Parietal lobe (tissue), 2 donors: ENCODE measurements at places on chromosomes 16 and 17. TPM values are rescaled to one million over a fixed set of nuclear protein-coding genes. Genes with fewer than 3 reads are reported as not detected.

Gene CLEC16A
- total RNA-seq = 38.5 TPM

Gene TP53TG3
- total RNA-seq = not detected

Gene BAIAP3
- total RNA-seq = 9.1 TPM

Gene IL17C
- not detected for total RNA-seq

Gene FA2H
- total RNA-seq = 0.31 TPM

Gene HOXB5
- not detected for total RNA-seq

Gene E2F4
- total RNA-seq = 41.0 TPM

Gene DNAI2
- not detected for total RNA-seq

Gene POLR3E
- total RNA-seq = 50.1 TPM

Gene ERCC4
- total RNA-seq = 13.5 TPM

Gene CMTM1
- total RNA-seq = 4.4 TPM

Gene KCTD5
- 27.9 TPM for total RNA-seq

Gene TEX14
- 0.94 TPM for total RNA-seq

Gene SHISA6
- total RNA-seq = 8.8 TPM

Gene CDR2L
- 8.8 TPM for total RNA-seq

Gene ZNF287
- 32.6 TPM for total RNA-seq

Gene TSC2
- total RNA-seq = 148 TPM
